ENCODE measurements at places on chromosomes 3 and 15.
A peak's percentile ranks its signal among the peaks of the same experiment; 100 is the strongest.

DNA sequence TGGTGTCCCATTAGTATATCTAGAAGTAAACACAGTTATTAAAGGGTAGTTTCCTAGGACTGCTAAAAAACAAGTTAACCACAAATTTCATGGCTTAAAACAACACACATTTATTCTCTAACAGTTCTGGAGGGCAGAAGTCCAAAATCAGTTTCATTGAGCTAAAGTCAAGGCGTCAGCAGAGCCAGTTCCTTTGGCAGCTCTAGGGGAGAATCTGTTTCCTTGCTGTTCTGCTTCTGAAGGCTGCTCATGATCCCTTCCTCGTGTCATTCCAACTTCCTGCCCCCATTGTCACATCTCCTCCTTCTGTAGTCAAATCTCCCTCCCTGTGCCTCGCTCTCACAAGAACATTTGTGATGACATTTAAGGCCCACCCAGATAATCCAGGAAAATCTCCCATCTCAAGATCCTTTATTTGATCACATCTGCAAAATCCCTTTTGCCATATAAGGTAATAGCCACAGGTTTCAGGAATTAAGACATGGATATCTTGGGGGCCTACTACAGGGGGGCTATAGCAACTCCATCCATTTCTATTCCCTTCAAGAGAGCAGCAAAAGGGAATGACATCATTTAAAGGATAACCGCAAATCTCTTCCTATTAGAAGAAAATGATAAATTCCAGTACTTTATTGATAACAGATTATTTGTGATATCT lies 50.1 kb downstream of the GPR176 start:
- DNase-seq: no peak

DNA sequence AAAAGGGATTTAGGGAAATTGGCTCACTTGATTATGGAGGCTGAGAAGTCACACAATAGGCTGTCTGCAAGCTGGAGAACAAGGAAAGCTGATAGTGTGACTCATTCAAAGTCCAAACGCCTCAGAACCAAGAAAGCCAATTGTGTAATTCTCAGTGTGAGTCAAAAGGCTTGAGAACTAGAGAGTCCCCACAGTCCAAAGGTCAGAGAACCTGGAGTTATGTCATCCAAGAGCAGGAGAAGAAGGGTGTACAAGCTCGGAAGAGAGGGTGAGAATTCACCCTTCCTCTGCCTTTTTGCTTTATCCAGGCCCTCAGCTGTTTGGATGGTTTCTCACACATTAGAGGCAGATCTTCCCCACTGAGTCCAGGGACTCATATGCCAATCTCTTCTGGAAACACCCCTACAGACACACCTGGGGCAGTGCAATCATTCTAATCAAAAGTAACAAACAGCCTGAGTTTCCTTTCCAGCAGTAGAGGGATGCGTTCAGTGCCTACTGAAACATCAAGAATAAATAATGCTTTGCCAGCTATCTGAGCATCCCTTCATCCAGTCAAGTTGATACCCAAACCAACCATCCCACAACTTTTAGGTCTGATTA lies 271.5 kb downstream of the SATB1 start:
- DNase-seq: no peak

DNA sequence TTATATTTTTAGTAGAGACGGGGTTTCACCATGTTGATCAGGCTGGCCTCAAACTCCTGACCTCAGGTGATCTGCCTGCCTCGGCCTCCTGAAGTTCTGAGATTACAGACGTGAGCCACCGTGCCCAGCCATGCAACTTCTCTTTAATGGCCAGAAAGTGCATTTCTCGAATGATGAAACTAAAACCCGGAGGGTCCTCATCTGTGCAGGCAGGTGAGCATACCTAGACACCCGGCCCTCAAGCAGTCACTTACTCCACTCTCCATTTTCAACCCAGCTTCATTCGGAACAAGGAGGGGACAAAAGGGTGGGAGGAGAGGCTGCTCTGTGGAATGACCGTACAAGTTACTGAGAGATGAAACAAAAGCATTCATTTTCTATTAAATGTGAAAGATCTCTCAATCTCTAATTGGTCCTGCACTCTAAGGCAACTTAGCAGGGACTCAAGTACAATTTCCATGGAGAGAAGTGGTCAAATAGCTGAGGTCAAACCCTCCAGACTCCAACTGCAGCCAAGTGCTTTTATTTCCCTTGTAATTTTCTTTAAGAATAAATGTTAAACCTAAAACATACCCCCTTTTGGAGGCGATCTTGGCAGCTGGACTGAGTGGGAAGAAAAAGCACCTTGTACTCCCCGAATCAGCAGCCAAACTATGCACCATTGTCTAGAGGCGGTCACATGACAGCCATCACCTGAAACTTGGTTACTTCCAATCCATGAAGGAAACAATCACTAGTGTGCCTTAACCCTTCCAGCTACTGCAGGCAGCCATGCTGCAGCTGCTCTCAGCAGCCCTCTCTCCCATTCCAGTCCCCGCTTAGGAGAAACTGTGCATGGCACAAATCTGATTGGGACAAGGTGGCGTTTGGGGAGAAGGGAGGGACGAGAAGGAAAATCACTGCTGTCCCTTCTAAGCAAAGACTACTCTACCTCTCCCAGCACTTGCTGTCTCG lies 62.2 kb downstream of the VGLL4 start:
- DNase-seq: no peak

- DNase-seq: peak; percentile 5
Measured at GRCh38 chr3:132029182-132029902, 5.5 kb downstream of the CPNE4 start.

GRCh38 chr15:43463507-43463906 lies 29.4 kb downstream of the TP53BP1 start:
- DNase-seq: no peak

Measured in stimulated activated CD8-positive, alpha-beta memory T cell treated with anti-CD3 and anti-CD28 coated beads, Interleukin-7, amount 100 ng/mL, for 1 hour (primary cell).